ENCODE measurements at places on chromosomes 12 and 14.

DNA sequence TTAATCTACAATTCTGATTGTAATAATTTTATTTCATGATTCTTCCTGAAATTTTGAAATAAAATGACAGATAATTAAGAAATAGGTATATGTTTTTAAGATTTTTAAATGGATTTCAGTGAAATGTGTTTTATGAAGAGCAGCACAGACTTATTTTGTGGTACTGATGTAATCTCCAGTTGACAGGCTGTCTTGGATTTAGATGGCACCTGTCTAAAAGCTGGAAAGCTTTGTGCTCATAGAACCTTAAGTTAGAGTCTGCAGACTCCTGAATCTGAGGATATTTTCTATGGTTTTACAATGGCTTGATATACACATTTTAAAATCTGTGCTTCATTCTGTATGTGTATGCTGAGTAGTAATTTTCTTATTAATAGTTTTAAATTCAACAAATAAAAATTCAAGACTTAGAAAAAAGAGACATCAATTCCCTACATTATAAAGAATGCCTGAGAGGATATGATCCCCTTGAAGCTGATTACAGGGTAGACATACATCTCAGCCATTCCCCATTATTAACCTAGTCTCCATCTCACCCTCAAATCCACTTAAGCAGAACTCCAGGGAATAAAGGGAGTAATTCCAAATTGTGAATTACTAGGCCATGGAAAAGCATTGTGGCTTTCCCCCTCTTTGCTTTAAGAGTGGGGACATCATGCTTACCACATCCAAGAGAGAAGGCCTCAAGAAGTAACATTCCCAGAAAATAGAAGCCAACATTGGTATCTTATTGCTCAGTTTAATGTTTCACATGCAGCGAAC is 33.7 kb upstream of the ACSS3 start:
- no peak overlapping the region for H3K4me3 ChIP-seq
- H3K27ac ChIP-seq, result no peak overlapping the region

DNA sequence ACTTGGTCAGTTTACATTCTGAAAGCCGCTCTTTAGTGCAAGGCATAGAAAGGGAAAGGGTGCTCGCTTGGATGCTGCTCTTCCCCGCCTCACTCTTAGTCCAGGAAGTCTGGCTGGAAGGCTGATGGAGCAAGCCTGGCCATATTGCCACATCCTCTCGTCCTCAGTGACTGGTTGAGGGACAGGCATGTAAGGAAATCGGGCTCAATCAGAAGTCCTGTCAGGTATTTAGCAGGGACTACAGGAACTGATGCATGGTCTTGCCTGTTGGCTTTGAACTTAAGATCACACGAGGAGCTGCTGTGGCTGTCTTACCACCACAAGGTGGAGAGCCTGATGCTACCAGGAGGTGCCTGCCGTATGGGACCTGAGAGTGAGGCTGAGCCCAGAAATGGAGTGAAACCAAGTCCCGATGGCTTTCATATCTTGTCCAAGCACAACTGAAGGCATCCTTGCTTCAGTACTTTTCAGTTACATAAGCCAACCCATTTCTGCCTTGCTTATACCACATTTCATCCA is 10.7 kb upstream of the C12orf75 start:
- H3K27me3 ChIP-seq, result no peaks in the 10 kb centered on the region
- H3K4me1 ChIP-seq, result peaks cover 8% of the 10 kb centered on the region

DNA sequence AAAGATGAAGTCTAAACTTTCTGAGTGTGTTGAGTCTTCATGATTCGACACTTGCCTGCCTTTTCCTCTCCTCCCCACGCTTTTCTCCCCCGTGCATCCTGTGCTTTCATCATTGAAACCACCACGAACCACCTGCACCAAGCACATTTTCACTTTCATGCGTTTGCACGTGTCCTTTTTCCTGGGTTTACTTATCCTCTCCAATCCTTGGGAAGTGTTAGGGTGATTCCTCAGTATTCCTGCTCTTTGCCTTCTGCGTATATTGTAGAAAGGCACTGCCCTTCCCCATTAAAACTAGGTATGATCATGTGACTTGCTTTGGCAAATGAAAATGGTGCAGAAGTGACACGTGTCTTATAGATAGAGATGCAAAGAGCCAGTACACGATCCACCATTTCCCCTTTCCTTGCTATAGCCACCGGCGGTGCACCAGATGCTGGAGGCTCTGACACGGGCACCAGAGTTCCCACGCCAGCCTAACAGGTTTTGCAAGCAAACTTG is 106.6 kb downstream of the BRMS1L start:
- H3K27me3 ChIP-seq, result no peaks in the 10 kb centered on the region
- no peaks in the 10 kb centered on the region for H3K36me3 ChIP-seq
- DNase-seq, result peak; percentile 2
- no peak overlapping the region for H3K27ac ChIP-seq
- H3K4me3 ChIP-seq, result peak overlapping the region; percentile 83

- peaks cover 54% of the 10 kb centered on the region for H3K4me1 ChIP-seq
- peak overlapping the region; percentile 93 for H3K4me3 ChIP-seq
- H3K27ac ChIP-seq, result peak overlapping the region; percentile 92
Measured at GRCh38 chr12:66131067-66131688, 628 bp upstream of the LLPH start.

GRCh38 chr14:104683653-104684448 is 5.6 kb upstream of the INF2 start:
- H3K4me1 ChIP-seq, result peaks cover 12% of the 10 kb centered on the region
- no peak overlapping the region for H3K4me3 ChIP-seq
- no peak overlapping the region for H3K27ac ChIP-seq
- DNase-seq, result no peak

DNA sequence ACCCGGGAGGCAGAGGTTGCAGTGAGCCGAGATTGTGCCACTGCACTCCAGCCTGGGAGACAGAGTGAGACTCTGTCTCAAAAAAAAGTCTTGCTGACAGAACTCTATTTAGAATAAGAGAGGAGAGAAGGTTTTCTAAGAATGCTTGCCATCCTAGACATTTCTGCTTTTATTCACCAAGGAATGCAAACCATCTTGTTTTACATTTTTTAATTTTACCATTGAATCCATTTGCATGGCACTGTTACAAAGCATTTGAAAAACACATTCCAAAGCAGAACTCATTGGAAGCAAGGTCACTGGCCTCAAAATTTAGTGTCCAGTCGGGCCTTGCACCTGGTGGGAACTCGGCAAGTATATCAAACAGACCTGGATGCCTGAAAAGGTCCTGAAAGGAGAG is 44.2 kb upstream of the RASSF3 start:
- no peak overlapping the region for H3K27ac ChIP-seq
- no peak overlapping the region for H3K4me3 ChIP-seq
- peaks cover 1% of the 10 kb centered on the region for H3K4me1 ChIP-seq
- no peaks in the 10 kb centered on the region for H3K36me3 ChIP-seq
- DNase-seq, result no peak
- peaks cover 6% of the 10 kb centered on the region for H3K27me3 ChIP-seq

GRCh38 chr12:75786070-75786469 is 245.5 kb downstream of the PHLDA1 start:
- H3K27me3 ChIP-seq, result peaks cover 11% of the 10 kb centered on the region
- peaks cover 3% of the 10 kb centered on the region for H3K4me1 ChIP-seq
- no peak overlapping the region for H3K27ac ChIP-seq
- H3K36me3 ChIP-seq, result no peaks in the 10 kb centered on the region
- H3K4me3 ChIP-seq, result no peak overlapping the region

DNA sequence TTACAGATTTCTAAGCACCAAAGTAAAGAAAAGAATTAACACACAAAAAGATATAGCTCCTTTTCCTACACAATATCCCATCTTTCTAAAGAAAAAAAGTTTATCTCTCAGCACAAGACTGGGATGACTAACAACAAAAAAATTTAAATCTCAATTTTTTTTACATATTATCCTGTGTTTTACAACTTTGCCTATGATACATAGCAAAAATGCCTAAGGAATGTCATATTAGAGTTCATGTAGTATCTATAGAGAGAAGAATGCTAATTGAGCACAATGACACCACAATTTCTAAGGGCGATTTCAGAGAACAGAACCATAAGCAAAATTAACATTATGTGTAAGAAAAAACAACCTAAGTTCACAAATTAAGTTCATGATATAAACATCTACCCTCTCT is 16.3 kb downstream of the C2CD5 start:
- H3K27me3 ChIP-seq, result no peaks in the 10 kb centered on the region
- no peak for DNase-seq
- no peak overlapping the region for H3K27ac ChIP-seq
- peaks cover 42% of the 10 kb centered on the region for H3K36me3 ChIP-seq
- peaks cover 2% of the 10 kb centered on the region for H3K4me1 ChIP-seq
- H3K4me3 ChIP-seq, result no peak overlapping the region

- H3K27me3 ChIP-seq, result peaks cover 6% of the 10 kb centered on the region
- no peaks in the 10 kb centered on the region for H3K36me3 ChIP-seq
- H3K4me1 ChIP-seq, result peaks cover 7% of the 10 kb centered on the region
- no peak overlapping the region for H3K27ac ChIP-seq
- no peak for DNase-seq
Measured at GRCh38 chr12:92162079-92162478, 16.4 kb upstream of the BTG1 start.

DNA sequence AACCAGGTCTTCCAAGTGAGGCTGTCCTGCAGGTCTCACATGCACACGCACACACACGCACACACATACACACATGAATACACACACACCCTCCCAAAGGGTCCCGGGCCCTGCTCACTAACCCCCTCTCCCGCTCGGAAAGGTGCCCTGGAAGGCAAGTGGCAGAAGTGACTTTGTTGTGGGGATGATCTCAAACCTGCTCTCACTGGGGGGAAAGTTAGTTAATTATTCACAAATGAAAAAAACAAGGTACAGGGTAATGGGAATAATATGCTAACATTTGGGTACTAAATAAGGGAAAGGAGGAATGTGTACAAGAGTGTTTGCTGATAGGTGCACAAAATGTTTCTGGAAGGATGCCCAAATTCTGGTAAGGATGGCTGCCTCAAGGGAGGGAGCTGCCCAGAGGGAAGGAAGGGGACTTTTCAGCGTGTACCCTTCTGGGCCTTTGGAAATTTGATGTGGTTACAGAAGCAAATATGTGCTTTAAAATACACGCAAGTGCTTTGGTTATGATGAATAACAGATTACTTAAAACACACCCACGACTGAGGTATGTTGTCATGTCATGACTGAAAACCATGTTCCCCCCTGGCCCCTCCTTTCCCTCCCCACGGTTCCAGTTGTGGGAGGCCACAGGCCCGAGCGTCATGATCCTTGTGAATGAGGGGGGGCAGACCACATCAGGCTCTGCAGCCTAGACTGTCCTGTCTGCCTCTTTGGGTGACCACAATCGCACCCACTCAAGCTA is 43.3 kb upstream of the PLEKHG6 start:
- no peak overlapping the region for H3K27ac ChIP-seq
- H3K4me1 ChIP-seq, result no peaks in the 10 kb centered on the region
- no peak for DNase-seq
- H3K4me3 ChIP-seq, result no peak overlapping the region
- peaks cover 3% of the 10 kb centered on the region for H3K36me3 ChIP-seq
- H3K27me3 ChIP-seq, result peaks cover 5% of the 10 kb centered on the region

All from effector memory CD8-positive, alpha-beta T cell (primary cell).